ENCODE measurements at places on chromosomes 12 and 14.

DNA sequence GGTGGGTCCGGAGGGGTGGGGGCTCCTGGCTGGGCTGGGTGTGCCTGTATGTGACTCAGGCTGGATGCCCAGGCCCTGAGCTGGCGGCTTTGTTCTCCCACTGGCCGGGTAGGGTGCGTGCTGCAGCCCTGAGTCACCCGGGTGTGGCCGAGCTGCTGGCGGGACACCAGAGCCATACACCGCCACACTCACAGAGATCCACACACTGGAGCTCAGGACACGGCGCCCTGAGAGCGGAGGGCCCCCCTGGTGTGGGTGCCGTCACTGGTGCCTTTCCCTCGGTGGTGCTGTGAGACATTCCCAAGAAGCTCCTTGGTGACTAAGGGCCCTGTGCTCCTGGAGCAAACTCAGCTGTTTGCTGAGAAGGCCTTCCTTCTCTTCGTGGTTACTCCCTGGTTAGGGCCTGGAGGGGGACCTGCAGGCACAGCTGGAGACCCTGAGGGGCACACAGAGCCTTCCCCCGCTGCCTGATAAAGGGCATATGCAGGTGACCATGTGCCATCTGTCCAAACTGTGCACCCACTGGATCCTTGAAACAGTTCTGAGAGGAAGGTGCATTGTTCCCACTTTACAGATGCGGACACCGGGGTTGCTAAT lies 44.3 kb downstream of the KRT80 start:
- no peak for DNase-seq

DNA sequence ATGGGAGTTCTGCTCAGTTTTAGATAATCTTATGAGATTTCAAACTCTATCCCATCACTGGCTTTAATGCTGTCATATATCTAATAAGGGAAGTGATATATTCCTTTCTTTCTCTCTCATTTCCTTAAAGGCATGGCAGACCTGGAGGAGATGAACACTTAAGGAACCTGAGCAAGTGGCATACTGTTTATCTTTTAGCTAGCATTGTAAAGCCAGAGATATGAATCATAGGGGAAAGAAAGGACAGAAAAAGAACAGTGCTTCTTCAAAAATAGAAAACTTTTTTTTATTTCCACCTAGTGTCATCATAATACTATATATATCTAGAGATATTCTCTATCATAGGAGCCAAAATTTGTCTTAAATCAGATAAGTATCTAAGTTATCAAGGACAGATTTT lies 68.3 kb upstream of the PSMA6 start:
- no peak for DNase-seq

DNA sequence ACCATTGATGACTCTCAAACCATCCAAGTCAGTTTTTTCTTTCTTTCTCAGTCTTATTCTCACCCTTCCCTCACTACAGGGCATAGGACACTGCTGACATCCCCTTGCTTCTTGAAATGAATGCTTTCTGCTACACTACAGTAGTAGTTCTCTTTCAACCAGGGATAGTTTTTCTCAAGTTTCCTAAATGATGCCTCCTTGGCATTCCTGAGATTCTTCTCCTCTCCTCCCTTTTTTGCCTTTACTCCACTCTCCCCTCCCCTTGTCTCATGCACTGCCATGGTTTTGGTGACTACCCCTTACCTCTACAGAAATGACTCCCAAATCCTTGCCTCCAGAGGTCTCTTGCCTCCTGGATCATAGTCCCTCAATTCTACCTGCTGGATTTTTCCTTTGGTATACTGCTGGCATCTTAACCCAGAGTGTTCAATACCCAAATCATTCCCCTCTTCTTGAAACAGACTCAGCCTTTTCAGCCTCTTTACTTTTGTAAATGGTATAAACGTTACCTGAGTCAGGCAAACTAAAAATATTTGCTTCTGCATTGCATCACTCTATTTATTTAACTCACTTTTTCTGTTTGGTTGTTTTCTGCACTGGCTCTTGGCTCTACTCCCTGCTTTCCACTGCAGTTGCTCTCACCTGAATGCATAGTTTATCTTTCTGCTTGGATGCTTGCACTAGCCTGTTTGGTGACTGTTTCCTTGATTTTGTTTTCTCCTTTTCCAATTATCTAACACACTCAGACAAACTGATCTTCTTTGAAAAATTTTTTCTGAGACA lies 211.6 kb upstream of the IGF1 start:
- no peak for DNase-seq

DNA sequence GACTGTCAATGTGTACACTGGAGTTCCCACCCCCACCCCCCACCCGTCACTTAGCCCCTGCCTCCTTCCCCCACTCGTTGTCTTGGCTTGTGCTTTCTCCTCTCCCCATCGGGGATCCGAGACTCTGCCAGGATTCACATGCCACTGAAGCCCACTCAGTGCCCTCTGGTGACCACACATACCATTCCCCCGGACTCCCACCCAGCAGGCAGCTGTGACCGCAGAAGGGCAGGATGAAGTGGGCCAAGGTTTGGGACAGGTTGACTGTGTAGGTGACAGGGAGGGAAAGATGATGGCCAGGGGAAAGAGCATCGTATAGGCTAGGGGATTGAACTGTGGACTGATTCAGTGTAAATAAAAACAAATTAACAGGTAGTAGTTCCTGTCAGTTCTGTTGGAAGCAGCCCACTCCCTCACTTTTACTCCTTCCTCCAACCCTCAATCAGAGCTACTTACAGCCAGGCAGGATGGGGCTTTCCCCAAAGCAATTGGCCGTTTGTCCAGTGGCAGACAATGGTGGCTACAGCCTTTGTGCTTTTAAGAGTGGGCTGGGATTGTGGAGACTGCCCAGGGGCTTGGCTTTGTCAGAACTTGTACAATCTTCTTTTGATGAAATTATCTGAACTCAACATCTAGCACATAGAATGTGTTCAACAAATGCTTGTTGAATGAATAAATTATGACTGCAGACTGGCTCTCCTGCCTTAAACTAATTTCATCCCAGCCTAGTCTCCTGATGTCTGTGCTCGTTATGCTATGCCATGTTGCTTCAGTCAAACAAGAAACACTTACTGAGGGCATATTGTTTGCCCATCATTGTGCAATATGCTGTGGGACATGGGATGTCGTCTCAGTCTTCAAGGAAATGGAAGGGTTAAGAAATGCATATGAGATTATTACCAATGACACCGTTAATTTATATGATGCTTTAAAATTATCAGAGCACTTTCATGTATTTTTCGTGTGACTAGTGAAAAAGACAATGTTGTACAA lies 30.2 kb downstream of the TTC9 start:
- no peak for DNase-seq

DNA sequence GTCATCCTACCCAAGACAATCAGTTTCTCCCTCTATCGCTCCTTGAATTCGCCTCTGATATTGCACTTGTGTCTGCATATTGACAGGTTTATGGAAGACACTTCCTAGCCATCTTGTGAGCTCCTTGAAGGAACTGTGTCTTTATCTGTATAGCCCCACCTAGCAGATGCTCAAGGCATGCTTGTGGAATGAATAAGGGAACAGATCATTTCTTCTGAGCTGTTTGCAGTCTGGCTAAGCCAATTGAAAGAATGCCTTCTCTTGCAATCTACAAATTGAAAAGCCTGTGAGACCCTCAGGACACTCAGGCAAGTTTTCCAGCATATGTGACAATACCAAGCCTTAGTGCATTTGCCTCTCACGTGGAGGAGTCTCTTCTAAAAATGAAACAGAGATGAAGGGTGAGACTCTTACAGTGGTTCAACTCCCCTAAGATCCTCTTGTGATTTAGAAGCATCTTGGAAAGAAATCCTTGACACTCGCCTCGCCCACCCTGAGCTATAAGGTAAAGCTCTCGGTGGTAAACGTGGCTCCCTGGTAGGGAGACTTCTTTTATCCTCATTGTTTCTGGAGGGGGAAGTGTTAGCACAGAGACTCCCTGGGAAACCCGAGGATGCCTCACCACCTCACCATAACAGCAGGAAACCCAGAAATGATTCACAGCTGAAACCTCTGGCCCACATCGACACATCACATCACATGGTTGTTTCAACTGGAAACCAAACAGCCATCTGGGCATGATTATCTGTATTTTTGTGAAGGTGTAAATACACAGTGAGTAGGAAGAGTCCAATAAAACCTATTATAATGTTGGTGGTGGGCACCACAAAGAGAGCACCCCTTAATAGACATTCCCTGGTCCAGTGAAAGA lies 112.3 kb upstream of the BCL2L14 start:
- DNase-seq = no peak

- no peak for DNase-seq
These were observed 1.4 kb downstream of the THTPA start for GRCh38 chr14:23557521-23557920.

- no peak for DNase-seq
These were observed 88.6 kb downstream of the R3HDM2 start for GRCh38 chr12:57342207-57342691.

- no peak for DNase-seq
These were observed 44.0 kb downstream of the KICS2 start for GRCh38 chr12:64178122-64178521.

GRCh38 chr14:67515386-67516079 lies 17.6 kb upstream of the PLEKHH1 start:
- no peak for DNase-seq

GRCh38 chr14:105830171-105830570 lies 303.8 kb downstream of the TMEM121 start:
- no peak for DNase-seq

GRCh38 chr12:130589540-130590317 lies 126.4 kb downstream of the RIMBP2 start:
- no peak for DNase-seq

GRCh38 chr12:71756054-71756690 lies 1.5 kb downstream of the RAB21 start:
- DNase-seq = no peak

GRCh38 chr14:56081139-56081538 lies 37.1 kb upstream of the PELI2 start:
- DNase-seq = no peak

- no peak for DNase-seq
These were observed 145.1 kb downstream of the SLC25A21 start for GRCh38 chr14:37027188-37027824.

GRCh38 chr14:62117751-62118105 lies 355.5 kb downstream of the SNAPC1 start:
- no peak for DNase-seq

DNA sequence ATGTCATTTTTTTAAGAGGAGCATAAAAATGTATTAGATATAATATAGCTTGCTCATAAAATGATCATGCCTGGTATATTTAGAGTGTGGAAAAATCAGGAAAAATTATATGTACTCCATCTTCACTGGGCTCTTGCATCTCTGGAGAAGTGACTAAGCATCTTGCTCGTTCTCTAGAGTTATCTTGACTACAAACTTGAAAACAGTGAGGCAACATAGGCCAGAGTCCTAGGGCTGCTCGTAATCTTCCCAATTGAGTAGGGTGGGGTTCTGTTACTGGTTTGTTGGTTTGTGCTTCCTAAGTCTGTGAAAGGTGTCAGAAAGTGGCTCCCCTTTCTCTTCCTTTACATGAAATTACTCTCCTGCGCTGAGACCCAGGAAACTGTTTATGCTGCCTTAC lies 46.2 kb downstream of the AACS start:
- DNase-seq = no peak

DNA sequence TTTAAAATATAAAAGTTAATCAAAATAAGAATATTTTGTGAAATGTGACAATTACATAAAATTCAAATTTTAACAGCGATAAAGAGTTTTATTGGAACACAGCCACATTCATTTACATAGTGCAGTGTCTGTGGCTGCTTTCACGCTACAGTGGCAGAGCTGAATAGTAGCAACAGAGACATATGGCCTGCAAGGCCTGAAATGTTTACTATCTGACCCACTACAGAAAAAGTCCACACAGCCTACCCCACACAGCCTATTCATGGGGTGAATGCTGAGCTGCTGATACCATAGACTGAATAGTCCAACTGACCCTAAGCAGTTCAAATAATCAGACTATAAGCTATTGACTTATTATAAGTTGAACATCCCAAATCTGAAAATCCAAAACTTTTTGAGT lies 13.2 kb downstream of the GNS start:
- DNase-seq = no peak

GRCh38 chr12:60494244-60494643 lies 898.4 kb downstream of the SLC16A7 start:
- DNase-seq = no peak

DNA sequence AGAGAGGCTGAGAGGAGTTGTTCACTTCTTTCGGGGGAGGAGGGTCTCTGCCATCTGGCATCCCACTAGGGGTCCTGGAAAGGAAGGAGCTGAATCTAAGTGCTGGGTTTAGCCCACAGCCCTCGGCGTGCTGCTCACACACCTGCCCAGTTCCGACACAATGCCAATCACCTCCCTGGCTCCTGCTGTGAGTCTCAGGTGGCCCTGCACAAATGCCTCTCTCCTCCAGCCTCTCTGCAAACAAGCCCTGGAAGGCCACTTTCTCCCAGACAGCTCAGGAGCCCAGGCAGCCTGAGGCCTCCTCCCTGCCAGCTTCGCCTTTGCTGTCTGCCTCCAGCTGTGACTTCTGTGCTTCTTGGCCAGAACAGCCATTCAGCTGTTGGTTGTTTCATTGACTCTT lies 51.2 kb downstream of the SMIM41 start:
- DNase-seq = peak; percentile 4

DNA sequence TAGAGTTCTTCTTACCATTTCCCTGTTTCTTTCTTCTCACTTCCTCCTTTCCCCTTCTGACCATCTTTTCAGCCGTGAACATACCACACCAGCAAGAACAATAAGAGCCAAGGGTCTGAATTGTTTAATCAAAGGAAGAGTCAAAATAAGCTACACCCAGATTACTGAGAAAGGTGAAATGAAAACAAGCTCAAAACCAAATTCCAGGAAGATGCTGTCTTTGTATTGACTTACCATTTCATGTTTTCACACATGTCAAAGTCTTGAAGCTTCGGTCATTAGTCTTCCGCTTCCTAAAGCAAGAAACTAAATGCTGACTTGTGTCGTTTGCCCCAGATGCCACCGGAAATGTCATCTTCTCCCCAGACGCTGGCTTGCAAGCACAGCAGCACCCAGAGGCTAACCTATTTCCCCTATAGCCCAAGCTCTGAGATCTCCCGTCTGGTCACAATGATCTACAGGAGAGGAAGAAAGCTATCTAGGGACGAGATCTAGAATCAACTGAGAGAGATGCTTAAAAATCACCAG lies 136.5 kb upstream of the AMIGO2 start:
- DNase-seq = peak; percentile 46

GRCh38 chr12:10171973-10172728 lies at the start of gene OLR1:
Gene OLR1, minus strand, starts transcription at chr12:10172132. Its CDS starts 55 bp downstream, at chr12:10172077.
- no peak for DNase-seq

GRCh38 chr14:39434401-39434800 lies 2.2 kb upstream of the FBXO33 start:
- no peak for DNase-seq
